RWPE1 (cell line): ENCODE measurements at places on chromosomes 7 and 10.

- DNase-seq = no peak
These were observed 32.8 kb upstream of the DLG5 start for GRCh38 chr10:77959384-77959783.

GRCh38 chr7:34772296-34772938 lies 114.4 kb downstream of the NPSR1 start:
- DNase-seq = no peak

DNA sequence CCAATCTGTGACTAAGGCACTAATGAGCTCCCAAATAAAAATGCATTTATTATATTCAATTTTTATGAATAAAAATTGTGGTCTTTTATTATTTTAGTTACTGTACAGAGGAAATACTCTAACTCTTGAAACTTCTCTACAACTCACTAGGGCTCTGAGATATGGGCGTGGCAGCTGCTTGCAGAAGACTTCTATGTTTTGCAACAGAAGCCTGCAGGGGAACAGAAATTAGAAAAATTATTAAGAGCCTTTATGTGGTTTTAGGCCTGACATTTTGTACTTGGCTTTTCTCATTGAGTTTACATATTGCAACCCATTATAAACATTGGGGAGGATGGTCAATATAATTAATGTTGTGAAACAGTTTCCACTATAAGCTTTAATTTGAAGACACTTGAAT lies 581.4 kb downstream of the TNS3 start:
- no peak for DNase-seq

DNA sequence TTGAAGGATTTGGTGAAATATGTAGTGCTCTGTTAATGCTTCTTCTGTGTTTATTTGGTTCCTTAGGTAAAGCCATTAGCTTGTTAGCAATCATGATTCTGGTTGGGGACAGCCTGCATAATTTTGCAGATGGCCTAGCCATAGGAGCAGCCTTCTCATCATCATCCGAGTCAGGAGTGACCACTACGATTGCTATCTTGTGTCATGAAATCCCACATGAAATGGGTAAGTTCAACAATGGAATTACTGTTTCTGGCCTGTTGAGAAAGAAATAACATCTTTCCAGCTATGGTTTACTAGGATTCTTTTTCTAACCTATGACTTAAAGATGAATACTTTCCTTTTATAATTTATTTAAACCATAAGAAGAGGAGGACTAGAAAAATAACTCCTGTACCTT lies 48.9 kb downstream of the SLC39A12 start:
- DNase-seq = no peak
